ENCODE measurements at places on chromosomes 4 and X. TPM values are rescaled to one million over a fixed set of nuclear protein-coding genes. Genes with fewer than 3 reads are reported as not detected.

Gene LEF1
- total RNA-seq: 469 TPM

Gene TREX2
- 3.8 TPM for total RNA-seq

Gene ARMCX4
- total RNA-seq: 8.6 TPM

Gene SNCA
- 2.3 TPM for total RNA-seq

Gene MCTS1
- total RNA-seq: 18.1 TPM

- DNase-seq: no peak
Measured at GRCh38 chr4:97761445-97762114, 381.7 kb downstream of the STPG2 start.

- DNase-seq: no peak
Measured at GRCh38 chrX:149161435-149162088, 343.5 kb downstream of the IDS start.

DNA sequence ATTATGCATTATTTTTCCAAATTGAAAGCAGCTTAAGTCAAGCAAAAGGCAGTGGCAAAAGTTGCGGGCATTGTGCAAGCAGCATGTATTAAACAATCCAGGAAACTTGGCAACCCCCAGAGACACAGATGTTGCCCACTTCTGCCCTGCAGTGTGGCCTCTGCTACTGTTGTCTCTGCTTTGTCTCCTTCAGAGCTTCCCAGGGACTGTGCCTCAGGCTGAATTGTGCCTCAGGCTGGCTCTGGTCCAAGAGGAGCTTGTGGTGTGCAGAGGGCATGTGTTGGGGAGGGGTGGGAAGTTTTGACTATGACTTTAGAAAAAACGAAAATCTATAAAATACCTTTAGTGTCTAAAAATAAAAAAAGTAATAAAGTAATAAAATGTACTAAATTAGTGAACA, 201.4 kb downstream of the CCSER1 start:
- DNase-seq: no peak

DNA sequence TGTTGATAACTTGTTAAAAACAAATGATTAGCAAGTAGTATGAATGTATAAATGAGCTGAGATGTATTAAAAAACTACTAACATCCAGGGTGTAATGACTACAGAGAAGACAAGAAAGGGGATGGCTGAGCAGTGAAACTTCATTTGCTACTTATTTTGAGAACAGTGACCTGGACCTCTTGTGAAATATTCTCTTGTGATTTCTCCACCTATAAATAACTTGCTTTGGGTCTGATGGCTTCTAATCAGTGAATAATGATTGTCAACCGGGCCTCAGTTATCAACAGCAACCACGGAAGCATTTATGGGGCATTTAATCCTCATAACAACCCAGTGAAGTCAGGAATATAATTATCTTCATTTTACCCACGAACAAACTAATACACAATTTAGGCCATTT, 154.2 kb upstream of the HAND2 start:
- DNase-seq: no peak

- DNase-seq: no peak
Measured at GRCh38 chr4:121728798-121729226, 32.0 kb upstream of the ANXA5 start.

- no peak for DNase-seq
Measured at GRCh38 chr4:7909463-7910262, 30.0 kb downstream of the AFAP1 start.

GRCh38 chrX:115632455-115632854, 71.5 kb downstream of the PLS3 start:
- no peak for DNase-seq

DNA sequence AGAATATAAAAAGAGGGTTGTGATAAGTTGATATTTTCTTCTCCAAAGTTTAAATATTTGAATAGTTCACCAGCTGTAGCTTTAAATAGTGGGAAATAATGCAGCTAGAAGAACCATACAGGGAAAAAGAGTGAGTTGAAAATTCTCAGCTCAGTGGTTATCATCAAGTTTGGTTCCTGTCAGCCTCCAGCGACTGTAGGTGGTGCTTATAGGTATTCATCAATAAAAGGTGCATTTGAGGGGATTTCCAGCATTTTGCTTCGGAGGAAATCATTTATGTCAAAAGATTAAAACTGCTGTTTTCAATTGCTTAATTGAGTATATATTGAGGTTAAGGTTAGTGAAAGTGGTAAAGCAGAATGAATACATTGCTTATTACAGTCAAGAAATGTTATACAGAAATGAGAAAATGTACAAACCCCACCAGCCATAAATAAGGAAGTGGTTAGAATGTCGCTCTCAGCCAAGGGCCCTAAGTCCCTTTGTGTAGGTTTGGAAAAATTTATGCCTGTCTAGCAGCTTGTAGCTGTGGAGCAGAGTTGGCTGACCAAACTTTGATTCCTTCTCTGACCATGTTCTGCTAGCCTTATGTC, 532.9 kb upstream of the FTHL17 start:
- DNase-seq: no peak

DNA sequence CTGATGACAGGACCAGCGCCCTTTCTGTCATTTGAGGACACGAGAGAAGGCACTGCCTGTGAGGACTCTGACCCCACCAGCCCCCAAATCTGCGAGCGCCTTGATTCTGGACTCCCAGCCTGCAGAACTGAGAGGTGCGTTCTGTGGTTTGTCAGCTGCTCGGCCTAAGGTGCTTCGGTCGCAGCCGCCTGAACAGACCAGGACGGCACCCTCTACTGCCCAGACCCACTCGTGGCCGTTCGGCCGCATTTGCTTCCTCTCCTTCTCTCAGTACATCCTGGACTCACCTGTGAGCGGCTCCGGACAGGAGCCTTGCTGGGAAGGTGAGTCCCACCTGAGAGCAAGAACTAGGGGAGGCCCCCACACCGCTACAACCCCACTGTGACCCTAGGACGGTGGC, 8.5 kb downstream of the PCGF3 start:
- no peak for DNase-seq

- no peak for DNase-seq
Measured at GRCh38 chr4:150217808-150218207, 139.6 kb downstream of the DCLK2 start.

GRCh38 chr4:47519239-47519883, 34.3 kb downstream of the ATP10D start:
- DNase-seq: no peak

GRCh38 chr4:38902695-38903094, 35.1 kb downstream of the FAM114A1 start:
- DNase-seq: no peak

- DNase-seq: no peak
Measured at GRCh38 chrX:39204945-39205344, 403.7 kb downstream of the MID1IP1 start.
